Right ventricle myocardium inferior (tissue), 1 donor: ENCODE measurements at places on chromosomes 7 and 10. TPM values are rescaled to one million over a fixed set of nuclear protein-coding genes. Genes with fewer than 3 reads are reported as not detected.
A peak's percentile ranks its signal among the peaks of the same experiment; 100 is the strongest.

GRCh38 chr7:151099486-151100211 lies 13.4 kb downstream of the AGAP3 start:
- DNase-seq, result peak; percentile 55

GRCh38 chr10:80964955-80965614 lies 427.4 kb downstream of the SH2D4B start:
- DNase-seq, result no peak

DNA sequence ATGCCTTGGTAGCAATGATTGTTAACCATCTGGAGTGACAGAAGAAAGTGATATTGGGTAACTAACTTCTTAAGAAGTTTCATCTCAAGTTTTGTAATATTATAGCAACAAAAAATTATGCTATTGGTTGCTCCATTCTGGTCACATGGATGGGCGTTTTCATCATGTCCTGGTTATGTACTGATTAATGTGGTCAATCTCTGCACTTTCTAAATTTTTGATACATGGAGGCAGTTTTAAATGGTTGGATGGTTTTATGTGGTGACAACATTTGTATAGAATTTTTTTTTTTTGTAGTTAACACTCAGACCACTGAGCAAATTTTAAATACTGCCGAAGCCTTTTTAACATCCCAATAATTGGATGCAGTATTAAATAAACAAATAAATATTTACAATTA lies 55.2 kb upstream of the CCAR1 start:
- no peak for DNase-seq

DNA sequence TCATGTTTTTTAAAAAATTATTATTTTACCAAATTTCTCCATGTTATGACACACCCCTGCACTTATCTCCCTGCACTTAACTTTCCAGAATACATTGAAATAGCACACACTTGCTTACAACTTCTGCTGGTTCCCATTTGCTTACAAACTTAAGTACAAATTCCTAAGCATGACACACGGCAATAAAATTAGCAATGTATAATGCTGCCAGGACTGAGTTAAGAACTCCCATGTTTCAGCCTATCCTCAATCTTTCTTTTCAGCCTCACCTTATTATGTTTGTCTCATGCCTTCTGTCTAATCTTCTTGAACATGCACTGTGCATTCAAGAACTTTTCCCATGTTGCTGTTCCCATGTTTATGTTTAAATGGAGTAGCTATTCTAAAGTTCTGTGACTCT lies 40.8 kb downstream of the PRPS1L1 start:
- no peak for DNase-seq

The CRTAC1 gene
- total RNA-seq, result 1.5 TPM

DNA sequence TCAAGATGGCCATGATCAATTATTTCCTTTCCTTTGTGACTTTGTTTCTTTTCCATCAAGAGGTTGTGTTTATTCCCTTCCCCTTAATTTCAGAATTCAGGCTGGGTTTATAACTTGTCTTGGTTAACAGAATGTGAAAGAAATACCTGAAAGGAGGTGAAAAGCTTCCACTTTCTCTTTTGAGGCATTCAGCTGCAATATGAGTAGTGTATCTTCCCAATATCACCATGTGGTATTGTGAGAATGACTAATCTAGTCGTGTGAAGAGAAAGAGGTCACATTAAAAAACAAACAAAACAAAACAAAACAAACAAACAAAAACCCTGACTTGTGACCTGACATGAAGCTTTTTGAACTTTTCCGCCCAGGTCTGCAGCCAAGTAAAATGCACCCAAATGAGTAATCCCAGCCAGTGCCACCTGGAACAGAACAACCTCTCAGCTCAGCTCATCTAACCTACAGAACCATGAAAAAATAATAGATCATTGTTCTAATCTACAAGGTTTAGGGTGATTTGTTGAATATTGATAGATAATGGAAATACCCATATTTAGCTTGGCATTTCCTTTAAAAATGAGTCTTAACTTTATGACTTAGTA lies 70.8 kb upstream of the TEX47 start:
- DNase-seq, result no peak

DNA sequence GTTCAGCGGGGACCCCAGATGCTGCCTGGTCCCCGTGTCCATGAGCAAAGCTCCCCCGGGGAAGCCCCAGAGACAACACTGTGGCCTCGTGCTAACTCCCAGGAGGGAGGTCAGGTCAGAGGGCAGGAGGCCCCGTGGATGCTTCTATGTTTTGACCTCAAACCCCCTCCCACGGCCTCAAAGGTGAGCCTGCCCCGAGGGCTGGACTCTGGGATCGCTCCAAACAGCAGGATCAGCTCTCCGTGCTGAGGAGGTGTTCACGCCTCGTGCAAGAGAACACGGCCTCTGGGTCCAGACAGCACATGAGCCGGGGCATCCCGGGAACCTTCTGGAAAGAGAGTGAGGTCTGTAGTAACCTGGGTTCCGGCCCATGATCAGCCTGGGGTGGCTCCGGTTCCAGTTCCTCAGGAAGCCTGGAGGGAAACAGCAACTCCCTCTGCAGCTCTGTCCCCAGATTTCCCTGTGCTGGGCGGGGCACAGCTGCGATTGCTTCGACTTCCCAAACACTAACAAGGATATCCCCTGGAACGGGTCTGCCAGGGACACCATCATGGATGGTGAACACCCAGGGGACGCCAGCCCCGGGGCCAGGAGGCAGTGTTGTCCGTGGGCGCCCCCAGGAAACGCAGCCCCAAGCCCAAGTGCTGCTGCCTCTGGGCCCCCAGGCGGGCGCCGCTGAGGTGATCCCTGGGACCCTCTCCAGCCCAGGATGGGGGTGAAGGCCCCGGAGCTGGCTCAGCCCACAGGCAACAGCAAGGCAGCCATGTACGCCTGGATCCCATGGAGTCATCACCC lies 18.0 kb upstream of the INPP5A start:
- peak; percentile 61 for DNase-seq

GRCh38 chr7:141349338-141349737 lies 201.9 kb upstream of the AGK start:
- DNase-seq, result no peak

GRCh38 chr7:144391014-144391413 lies 12.5 kb downstream of the NOBOX start:
- no peak for DNase-seq
